Retina (tissue), 1 donor: ENCODE measurements at places on chromosomes 6 and 20.
A peak's percentile ranks its signal among the peaks of the same experiment; 100 is the strongest.

GRCh38 chr20:45061244-45061643 is 39.7 kb downstream of the KCNS1 start:
- no peak for DNase-seq

DNA sequence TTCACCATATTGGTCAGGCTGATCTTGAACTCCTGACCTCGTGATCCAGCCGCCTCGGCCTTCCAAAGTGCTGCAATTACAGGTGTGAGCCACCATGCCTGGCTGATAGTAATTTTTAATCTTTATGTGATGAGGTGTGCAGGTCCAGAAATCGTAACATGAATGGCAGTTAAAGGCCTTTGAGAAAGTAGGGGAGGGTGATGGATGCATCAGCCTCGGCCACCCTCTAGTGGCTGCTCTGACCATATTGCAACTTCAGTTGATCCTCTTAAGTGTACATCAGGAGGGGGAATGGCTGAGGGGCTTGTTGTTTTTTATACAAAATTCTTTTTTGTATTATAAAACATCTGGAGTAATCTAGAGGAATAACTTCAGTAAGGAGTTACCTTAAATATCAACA is 193.0 kb downstream of the ZFAND3 start:
- DNase-seq, result no peak

DNA sequence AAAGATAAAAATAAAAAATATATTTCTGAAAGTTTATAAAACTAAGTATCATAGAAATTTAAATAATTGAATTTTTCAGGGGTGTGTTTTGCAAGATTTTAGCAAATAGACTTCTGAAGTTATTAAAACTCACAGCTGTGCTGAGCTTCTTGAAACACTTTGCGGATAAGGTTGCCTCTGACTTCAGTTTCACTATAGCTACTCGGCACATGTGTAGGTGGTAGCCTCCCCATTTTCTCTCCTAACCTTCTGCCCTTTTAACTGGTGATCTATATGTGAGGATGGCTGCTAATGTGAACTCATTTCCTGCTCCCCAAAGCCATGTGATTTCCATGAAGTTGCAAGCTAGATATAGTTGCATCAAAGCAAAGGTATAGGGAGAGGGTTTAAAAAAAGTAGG is 129.3 kb upstream of the STMND1 start:
- no peak for DNase-seq

- no peak for DNase-seq
Observed at GRCh38 chr6:47380251-47380650, 70.5 kb upstream of the TNFRSF21 start.

DNA sequence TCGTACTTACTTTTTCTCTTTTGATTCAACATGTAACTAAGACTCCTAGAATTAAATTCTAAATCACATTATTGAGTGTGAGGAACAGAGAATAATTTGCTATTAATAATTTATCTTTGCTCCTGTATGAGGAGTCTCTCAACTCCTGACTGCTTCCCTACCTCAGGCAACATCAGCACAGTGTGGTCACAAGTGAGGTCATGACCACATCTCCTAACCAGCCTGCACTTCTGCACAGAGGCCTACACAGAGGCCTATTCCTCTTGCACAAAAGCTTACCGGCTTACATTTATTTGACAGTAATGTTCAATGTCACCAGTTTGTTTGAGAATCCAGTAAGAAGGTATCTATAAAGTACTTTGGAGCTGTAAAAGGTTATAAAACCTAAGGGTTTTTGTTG is 637.4 kb upstream of the MARCKS start:
- DNase-seq, result no peak

- no peak for DNase-seq
Observed at GRCh38 chr20:57851796-57852195, 142.0 kb upstream of the PMEPA1 start.

DNA sequence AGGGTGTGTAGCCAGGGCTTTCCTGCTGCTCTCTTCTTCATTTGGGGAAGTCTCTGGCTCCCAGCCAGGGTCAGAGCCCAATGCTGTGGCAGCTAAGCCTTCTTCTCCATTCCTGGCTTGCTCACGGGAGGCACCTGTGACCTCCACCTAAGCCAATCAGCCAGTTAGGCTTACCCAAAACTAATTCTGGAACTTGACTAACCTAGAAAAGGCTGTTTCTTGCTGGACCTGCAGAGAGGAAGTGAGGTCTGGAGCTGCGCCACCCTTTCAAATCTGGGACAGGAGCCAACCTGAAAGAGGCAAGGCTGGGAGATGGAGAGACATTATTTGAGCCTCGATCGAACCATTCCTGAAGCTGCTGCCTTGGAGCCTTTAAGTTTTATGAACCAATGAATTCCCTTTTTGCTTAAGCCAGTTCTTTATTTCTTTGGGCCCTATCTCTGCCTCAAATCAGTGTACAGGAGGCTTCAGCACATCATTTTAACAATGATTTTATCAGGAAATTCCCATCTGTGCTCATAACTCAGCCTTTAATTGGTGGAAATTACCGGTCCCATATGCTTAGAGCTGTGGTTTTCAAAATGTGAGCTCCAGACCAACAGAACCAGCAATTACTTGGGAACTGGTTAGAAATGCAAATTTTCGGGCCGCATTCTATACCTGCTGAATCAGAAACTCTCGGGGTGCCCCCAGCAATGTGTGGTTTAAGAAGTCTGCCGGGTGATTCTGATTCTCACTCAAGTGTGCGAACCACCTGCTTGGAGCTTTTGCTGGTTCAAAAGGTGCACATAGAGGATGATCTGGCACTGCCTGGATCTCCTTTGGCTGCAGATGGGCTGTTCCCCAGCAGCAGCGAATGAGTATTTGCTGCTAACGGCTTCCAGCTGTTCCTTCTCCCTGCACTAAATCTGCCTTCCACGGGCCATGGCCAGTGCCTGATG is 97.4 kb upstream of the RNF24 start:
- DNase-seq, result no peak

- DNase-seq, result no peak
Observed at GRCh38 chr6:122081921-122082320, 317.5 kb upstream of the HSF2 start.

- no peak for DNase-seq
Observed at GRCh38 chr6:146153040-146153758, 124.3 kb downstream of the GRM1 start.

DNA sequence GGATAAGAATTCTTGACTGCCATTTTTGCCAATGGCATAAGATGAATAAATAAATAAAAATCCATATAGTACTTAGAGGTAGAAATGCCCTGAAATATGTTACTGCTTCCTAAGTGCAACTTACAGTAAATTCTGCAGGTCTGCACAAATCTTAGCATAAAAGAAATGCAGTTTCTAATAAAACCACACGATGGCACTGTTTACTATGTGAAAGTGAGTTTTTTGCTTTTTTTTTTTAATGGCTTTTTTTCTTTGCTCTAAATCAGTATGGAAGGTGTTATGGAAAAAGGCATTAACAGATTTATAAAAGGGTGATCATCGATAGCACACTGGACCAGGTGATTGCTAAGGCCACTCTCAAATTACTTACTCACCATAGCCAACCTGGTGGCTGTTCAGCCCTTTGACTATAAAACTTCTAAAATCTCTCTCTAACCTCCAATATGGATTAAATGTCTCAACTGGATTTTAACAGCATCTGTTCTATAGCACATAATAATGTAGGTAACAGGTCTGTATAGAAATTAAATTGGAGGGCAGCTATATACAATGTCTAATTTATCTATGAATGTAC is 45.8 kb downstream of the AHI1 start:
- peak; percentile 51 for DNase-seq

DNA sequence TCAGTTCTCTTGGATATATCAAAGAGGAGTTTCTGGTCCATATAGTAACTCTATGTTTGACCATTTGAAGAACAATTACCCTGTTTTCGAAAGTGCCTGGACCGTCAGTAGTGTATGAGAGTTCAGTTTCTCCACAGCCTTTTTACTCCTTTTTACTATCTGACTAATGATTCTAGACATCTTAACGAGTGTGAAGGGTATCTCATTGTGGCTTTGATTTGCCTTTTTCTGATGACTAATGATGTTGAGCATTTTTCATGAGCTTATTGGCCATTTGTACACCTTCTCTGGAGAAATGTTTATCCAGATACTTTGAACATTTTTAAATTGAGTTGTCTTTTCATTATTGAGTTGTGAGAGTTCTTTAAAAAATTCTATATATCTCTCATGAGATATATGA is 114.9 kb upstream of the ATXN1 start:
- no peak for DNase-seq

- DNase-seq, result no peak
Observed at GRCh38 chr6:130282234-130282995, 59.7 kb upstream of the SAMD3 start.

GRCh38 chr6:135250751-135251497 is 69.8 kb downstream of the MYB start:
- peak; percentile 85 for DNase-seq

GRCh38 chr6:161548713-161549296 is 274.9 kb upstream of the AGPAT4 start:
- no peak for DNase-seq

DNA sequence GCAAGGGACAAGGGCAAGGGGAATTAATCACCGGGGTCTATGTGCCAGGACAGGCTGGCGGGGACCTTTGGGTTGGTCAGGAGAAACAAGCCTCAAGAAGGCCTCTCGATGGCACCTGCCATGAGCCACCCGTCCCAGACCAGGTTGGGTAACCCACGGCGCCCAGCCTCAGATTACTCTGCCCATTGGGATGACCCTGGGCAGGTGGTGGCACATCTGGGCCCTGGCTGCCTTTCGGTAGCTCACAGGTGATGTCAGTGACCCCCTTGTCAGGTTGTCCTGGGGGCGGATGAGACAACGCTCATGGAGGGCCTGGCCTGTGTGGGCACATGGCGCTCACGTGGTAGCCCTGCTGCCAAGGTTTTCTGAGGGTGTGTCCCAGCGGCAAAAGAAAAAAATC is 152.2 kb downstream of the SYCP2 start:
- DNase-seq, result no peak

DNA sequence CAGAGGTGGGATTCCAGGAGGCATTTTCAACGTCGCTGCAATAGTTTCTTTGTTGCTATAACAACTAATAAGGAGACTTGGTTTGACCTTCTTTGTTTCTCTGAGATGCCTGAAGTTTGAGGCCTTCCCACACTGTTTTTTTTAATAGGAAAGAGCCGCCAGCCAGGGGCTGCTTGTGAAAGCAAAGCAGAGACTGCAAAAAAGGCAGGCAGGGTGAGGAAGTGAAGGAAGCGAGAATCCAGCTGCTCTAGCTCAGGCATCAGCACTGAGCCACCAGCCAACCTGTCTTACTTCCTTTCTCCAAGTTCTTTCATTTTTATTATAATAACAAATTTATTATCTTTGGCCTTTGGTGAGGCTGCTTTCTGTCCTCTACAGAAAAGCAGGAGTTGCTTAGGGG is 179.1 kb downstream of the DOK5 start:
- no peak for DNase-seq

GRCh38 chr6:54802775-54803634 is 43.6 kb upstream of the FAM83B start:
- DNase-seq, result no peak

- no peak for DNase-seq
Observed at GRCh38 chr6:167300902-167301777, 10.0 kb downstream of the UNC93A start.
